ENCODE measurements at places on chromosomes 3 and 15.

- no peak for DNase-seq
Observed at GRCh38 chr15:39243396-39243795, 337.5 kb upstream of the THBS1 start.

DNA sequence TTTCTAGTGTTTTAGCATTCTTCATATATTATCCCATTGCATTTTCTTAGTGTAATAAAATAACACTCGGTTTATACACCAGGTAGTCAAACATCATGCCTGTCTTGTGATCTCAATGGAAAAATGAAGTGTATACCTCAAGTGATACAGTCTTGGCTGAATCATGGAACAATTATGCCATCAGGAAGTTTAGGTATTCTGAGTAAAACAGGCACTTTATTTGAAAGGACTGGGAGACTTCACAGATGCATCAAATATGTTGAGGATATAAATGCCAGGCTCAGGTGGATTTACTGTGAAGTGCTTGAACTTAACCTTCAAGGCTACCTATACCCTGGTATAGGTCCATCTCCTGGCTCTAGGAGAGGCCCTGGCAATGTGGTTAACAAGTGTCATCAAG is 8.5 kb downstream of the TGFBR2 start:
- no peak for DNase-seq

DNA sequence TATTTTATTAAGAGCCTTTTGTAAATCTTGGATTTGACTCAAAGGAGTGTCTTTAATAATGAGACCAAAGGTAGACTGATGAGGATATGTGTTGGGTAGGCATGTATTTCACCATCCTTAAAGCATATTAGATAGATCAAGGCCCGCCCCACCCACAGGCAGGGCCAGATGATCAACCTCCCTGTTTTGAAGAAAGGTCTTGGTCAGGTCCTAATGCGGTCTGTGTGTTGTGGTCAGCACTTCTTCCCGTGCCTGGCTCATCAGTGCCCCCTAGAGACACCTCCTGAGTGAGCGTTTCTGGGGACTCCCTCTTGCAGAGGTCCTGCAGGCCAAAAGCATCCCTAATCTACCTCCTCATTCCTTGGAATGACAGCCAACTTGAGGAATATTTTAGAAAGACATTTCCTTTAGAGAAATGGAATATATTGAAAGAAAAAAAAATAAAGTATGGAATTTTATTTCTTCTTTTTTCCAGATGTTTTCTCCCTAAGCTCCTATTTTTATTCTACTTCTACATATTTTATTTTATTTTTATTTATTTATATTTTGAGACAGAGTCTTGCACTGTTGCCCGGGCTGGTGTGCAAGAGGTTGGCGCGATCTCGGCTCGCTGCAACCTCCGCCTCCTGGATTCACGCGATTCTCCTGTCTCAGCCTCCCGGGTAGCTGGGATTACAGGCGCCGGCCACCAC is 6.0 kb downstream of the TM4SF4 start:
- peak; percentile 81 for DNase-seq

- DNase-seq, result no peak
Observed at GRCh38 chr3:136651581-136651980, 100.6 kb downstream of the STAG1 start.

DNA sequence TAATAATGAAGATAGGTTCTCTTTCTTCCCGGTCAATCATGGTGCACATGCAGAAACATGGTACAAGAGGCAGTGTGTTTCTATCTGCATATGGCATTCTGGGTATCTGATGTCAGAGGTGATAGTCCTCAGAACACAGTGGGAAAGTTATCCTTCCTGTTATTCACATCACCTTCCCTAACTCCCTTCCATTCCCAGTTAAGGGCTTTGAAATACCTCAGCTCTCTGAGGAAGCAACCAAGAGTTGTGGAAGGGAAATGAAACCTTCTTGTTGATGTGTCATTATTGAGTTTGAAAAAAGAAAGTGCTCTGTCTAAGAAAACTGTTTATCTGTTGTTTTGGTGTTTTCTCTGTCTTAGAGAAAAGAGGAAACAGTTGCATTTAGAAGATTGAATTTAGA is 21.9 kb upstream of the P2RY13 start:
- DNase-seq, result peak; percentile 78

DNA sequence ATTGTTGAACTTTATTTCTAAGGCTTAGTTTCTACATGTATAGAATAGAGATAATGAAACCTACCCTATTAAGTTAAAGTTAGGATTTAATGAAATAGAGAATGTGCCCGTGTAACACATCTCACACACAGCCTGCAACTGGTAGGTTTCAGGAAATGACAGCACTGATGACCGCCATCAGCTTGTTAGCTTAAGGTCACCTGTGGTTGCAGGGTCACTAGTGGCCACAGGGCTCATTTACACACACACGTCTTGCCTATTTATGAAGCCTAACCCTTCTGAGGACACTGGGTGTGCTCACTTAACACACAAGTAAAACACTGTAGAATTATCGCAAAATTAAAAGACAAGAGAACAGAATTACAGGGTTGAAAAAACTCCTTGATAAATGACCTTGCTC is 20.1 kb downstream of the CHRM5 start:
- DNase-seq, result no peak

DNA sequence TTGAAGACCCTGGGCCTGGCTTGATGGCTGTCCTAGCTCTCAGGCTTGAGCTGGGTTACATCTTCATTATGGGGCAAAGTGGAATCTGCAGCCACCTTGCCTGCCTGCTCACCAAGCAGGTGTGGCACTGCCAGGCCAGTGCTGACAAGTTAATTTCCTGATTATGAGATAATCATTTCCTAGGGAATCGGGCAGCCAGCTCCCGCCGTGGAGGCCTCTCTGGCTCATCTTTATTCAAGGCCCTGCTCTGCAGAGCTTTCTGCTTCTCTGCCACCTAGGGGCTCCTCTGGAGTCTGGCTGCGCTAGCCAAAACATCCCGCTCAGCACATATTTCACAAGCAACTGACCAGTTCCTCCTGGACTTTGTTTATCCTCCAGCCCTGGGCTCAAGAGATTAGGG is 9.9 kb downstream of the LOXL1 start:
- DNase-seq, result no peak

DNA sequence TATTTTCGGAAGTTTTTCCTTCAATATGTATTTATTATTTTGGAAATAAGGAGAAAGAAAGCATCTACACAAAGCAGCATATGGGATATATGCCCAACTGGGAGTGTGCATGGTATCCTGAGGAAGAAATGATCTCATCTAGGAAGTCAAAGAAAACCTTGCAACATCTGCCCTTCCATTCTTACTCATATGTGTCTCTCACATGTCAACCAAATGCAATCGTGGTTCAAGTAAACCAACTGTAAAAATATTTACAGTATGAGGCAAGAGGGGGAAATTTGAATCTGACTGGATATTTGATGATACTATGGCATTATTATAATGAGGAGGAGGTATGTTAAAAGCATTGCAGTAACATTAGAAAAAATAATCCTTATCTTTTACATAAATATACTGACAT is 3.2 kb upstream of the SCG3 start:
- DNase-seq, result no peak

GRCh38 chr3:65811892-65812291 is 226.8 kb downstream of the MAGI1 start:
- DNase-seq, result no peak

GRCh38 chr3:33732394-33732793 is 14.3 kb upstream of the CLASP2 start:
- DNase-seq, result no peak

DNA sequence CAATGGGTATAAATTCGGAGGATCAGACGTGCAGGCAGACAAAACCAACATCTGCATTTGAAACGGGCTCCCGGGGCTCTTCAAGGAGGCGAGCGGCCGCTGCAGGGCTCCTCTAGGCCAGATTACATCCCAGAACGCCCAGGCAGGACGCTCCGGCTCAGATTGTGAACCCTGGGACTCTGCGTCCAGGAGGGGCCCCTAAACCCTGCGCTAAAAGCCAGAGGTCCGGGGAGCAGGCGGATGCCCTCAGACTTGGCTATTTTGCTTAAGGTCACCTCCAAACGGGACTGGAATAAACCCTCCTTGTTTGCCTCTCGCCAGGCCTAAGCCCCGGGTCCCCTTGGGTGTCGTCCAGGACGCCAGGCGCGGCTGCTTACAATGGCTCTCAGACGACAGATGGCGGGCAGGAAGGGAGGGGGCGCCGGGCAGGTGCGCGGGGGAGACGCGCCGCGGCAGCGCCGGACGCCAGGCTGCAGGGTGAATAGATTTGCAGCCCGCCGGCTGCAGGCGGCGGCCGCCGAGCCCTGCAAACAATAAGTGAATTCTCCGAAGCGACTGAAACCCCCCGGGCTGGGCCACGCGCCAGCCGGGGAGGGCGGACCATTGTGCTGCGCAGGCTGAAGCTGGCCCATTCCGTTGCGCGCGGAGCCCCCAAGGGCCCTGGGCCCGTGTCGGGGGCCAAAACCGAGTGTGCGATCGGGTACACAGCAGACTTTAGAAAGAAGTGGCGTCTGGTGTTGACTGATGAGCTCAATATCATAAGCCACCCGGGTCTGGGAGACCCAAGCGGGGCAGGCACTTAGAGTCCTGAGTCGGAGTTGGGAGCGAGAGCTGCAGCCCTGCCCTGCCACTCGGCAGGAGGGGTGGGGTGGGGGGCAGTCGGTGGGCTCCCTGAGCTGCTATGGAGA is 32.3 kb upstream of the AMOTL2 start:
- DNase-seq, result peak; percentile 85

GRCh38 chr3:14485981-14486380 is 54.2 kb downstream of the GRIP2 start:
- DNase-seq, result no peak

GRCh38 chr3:9036404-9037131 is 73.3 kb upstream of the RAD18 start:
- no peak for DNase-seq

DNA sequence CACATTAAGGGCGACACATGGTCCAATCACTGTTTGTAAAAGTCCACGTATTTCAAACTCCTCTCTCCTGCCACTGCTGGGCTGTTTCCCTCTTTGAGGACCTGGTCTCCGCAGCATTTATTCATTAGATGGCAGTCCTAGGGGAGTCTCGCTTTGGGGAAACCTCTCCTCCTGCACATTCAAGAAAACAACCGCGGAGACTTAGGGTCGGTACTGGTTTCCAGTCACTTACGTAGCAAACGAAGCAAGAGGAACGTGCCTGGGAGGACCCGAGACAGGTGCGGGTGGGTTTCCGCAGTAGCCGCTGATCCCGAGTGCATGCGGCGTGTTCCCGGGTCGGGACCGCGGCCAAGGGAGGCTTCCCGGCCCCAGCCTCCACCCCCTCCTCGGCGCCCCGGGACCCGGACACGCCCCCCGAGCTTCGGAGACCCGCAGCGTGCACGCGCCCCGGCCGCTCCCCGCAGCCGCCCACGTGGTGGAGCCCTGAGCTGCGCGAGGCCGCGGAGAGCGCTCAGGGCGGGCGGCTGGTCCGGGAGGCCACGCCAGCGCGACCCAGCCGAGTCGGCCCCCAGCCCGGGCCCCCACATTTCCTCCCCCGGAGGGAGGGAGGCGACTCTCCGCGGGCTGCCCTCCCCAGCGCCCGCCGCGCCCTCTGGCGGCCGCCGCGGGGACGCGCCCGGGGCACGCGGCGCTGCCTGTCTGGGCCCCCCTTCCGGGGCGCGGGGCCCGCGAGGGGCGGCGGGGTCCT is 1.1 kb upstream of the IGF1R start:
- DNase-seq, result peak; percentile 71

- no peak for DNase-seq
Observed at GRCh38 chr15:39376371-39376909, 204.4 kb upstream of the THBS1 start.

GRCh38 chr15:69947394-69947793 is 150.3 kb downstream of the TLE3 start:
- no peak for DNase-seq

- no peak for DNase-seq
Observed at GRCh38 chr3:98623572-98624280, 30.3 kb upstream of the CPOX start.
